Activated T-cell treated with anti-CD3 and anti-CD28 coated beads, Interleukin-2, amount 50 U/mL, for 1 hour (primary cell): ENCODE measurements at places on chromosomes 6 and 20.

DNA sequence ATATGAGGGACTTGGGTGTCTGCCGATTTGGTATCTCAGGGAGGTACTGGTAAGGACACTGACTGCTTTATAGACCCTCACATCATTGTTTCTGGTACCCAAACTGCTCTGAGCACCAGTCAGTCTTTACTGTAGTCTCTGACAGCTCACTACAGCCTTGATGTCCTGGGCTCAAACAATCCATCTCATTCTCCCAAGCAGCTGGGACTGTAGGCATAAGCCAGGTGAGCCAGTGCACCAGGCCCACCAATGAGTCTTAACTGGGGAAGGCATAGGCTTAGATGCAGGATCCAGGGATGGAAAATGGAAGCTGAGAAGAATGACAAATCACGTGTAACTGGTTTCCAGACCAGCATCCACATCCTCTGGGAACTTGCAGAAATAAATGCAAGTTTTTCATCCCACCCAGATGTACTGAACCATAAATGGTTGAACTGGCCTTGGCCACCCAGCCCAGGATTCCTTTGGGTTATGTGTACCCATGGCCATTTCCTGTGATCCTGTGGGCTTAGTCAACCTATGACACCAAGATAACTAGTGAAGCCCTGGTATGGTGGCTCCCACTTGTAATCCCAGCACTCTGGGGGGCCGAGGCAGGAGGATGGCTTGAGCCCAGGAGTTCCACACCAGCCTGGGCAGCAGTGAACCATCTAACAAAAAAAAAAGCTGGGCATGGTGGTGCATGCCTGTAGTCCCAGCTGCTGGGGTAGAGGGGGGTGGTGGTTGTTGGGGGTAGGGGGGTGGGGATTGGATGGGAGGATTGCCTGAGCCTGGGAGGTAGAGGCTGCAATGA is 5.8 kb downstream of the TUBB start:
- no peak for DNase-seq

DNA sequence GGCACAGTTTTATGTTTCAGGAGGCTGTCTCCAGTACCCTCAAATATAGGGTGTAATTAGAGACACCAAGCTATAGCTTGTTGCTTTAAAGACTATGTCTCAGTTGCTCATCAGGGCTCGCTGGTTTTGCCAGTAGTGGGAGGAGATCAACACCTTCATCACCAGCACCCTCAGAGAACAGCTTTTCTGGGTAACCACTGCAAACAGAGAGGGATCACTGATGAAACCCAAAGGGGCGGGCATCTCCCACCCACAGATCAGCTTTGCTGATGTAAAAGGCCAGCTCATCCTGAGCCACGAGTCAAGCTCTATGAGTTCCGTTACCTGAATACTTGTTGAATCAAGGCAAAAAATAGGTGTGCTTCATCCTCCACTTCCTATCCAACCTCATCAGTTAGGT is 187.7 kb downstream of the AIG1 start:
- no peak for DNase-seq

DNA sequence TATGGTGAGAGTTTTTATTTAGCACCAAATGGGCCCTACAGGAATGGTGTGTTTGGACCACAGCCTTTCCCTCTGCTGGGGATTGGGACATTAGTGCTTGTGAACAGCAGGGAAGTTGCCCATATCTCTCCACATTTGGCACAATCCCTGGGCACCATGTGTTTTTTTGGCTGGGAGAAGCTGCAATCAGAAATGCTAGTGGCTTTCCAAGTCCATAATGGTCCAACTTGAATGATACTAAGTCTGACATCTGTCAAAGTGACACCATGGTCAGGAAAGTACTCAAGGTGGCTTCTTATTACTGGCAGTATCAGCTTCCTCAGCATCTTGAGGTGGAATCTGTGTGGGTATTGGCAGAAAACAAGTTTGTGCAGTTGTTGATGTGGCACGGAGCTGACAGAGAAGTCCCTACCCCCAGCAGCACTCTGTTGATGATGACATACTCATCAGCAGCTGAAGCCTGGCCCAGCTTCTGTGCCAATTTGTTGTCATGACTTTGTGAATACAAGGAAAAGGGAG is 53.0 kb downstream of the SASH1 start:
- DNase-seq: no peak

GRCh38 chr6:20845592-20845991 is 311.3 kb downstream of the CDKAL1 start:
- no peak for DNase-seq

- DNase-seq: no peak
Observed at GRCh38 chr20:48986899-48987298, 59.2 kb upstream of the CSE1L start.

DNA sequence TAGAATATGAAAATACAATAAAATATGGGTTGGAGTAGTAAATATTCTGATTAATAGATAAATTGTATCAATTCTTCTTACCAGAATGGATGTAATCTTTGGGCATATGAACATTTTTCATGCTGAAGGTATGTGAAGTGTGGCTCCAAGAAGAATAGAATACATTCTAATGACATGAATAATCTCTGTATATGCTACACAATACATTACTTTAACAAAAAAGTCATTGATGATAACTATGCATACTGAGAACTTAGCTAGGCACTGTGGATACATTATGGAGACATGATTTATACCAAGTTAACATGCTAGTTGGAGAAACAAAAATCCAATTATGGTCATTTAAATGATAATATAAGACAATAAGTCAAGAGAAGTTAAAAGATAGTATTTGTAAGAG is 62.7 kb upstream of the HDAC2 start:
- DNase-seq: no peak

DNA sequence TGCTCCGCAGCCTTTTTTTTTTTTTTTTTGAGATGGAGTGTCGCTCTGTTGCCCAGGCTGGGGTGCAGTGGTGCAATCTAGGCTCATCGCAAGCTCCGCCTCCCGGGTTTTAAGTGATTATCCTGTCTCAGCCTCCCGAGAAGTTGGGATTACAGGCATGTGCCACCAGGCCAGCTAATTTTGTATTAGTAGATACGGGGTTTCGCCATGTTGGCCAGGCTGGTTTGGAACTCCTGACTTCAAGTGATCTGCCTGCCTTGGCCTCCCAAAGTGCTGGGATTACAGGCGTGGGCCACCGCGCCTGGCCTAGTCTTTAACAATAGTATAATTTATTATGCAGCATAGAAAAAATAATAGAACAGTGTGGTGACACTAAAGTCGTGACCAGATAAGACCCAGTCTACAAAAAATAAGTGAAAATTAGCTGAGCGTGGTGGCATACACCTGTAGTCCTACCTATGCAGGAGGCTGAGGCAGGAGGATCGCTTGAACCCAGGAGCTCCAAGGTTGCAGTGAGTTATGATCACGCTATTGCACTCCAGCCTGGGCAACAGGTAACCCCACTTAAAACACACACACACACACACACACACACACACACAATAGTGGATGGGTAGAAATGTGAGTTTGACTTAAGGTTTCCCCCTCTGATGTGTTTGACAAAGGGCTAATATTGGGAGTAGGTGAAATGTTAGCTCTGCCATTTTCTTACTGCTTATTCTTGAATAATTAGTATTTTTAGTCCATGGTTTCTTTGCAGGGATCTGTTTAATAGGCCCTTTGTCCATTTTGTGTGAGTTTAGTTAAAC is 6.5 kb downstream of the PIM1 start:
- DNase-seq: no peak

GRCh38 chr6:154197196-154197860 is 158.3 kb downstream of the OPRM1 start:
- no peak for DNase-seq

DNA sequence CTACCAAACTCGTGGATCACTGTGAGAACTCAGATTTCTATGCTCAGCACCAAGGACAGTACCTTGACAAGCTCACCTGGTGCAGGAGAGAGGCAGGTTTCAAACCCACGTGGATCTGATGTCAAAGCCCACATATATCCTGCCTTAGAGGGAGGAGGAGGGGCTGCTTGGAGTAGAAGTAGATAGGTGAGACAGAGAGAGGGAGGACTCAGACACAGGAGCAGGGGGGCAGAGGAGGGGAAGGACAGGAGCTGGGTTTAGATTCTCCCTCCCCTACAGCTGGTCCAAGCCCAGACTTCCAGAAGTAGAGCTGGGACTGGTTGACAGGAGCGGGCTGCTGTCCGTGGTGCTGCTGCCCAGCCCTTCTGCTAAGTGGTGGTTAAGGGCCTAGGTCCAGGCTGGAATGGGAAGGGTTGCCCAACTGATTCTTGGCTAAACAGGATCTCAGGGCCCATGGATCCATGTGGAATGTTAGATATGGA is 77.5 kb downstream of the CDH22 start:
- no peak for DNase-seq

GRCh38 chr6:28553986-28554881 is 28.6 kb downstream of the GPX5 start:
- DNase-seq: no peak

GRCh38 chr6:57257911-57258541 is 35.9 kb upstream of the RAB23 start:
- DNase-seq: no peak

GRCh38 chr20:49140834-49141233 is 47.3 kb downstream of the STAU1 start:
- DNase-seq: no peak

DNA sequence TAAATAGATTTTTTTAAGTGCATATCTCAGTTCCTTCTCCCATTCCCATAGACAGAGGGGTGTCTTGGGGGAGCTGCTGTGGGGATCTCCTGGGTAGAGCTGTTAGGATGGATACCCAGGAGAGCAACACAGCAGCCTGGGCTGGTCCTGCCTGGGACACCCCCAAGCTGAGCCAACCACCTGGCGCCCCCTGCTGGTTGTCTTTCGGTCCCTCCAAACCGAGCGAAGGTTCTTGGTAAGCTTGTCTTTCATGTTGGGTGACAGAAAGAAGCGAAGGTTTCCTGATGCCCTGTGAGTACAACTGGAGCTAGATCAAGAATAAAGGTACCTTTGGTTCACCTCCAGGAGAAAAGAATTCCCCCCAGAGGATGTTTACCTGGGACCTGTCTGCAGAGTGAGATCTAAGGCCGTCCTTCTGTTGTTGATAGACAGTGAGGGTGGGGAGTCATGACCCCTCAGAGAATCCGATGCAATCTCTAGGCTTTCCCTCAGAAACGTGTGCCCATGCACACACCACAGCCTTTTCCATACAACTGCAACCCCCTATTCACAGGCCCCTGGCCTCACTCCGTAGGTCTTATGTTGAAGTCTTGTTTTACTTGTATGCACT is 50.8 kb downstream of the SNX9 start:
- DNase-seq: peak; percentile 87

DNA sequence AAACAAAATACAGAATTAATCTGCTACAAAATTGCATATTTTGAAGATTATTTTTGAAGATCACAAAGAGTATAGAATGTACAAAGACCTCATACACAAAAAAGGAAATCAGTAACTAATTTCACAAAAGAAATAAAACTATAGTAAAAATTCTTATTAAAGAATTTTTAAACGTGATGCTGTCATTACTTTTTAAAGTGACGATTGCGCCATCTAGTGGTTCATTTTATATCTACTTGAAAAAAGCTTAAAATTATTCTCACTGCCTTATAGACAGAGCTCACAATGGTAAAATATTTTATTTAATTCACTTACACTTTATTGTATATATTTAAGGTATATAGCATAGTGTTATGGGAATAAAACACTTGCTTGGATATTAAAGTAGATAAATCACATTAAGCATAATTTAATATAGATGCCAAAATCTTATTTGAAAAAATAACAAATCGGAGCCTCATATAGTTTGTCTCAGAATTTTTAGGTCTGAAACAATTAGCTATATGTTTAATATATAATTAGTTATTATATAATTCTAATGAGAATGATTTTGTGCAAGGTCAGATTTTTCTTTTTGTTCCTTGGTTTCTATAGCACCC is 128.8 kb downstream of the PHF3 start:
- DNase-seq: no peak

DNA sequence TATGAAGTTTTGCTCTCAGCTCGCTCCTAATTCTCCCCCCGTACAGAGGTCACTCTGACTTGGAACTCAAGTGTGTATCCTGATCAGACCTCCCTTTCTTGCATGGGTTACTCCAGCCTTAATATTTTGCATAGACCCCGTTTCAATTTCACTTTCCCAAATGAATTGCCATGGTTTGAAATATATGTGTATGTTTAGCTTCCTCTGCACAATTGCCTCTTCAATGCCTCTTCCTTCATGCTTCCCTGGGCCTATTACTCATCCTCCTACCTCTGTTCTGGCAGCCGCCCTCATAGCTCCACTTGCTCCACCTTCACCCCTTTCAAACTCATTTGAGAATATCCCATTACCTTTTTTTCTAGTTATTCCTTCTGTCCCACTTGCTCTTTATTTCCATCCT is 90.0 kb upstream of the SAMD5 start:
- no peak for DNase-seq

- no peak for DNase-seq
Observed at GRCh38 chr6:48782225-48782624, 671.2 kb upstream of the PTCHD4 start.

DNA sequence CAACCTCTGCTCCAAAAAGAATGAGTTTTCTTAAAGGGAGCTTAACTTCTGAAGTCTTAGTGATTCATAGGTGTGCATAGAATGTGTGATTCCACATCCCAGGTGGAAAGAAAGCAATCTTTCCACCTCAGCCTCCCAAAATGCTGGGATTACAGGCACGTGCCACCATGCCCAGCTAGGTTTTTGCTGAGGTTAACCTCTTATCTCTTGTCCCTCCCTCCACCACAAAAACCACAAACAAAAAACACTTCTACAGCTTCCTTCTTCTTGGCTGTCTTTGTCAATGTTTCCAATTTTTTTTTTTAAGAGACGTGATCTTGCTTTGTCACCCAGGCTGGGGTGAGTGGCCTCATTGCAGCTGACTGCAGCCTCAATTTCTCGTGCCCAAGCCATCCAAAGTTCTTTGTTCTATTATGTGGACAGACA is 8.1 kb upstream of the CSE1L start:
- DNase-seq: peak; percentile 24

DNA sequence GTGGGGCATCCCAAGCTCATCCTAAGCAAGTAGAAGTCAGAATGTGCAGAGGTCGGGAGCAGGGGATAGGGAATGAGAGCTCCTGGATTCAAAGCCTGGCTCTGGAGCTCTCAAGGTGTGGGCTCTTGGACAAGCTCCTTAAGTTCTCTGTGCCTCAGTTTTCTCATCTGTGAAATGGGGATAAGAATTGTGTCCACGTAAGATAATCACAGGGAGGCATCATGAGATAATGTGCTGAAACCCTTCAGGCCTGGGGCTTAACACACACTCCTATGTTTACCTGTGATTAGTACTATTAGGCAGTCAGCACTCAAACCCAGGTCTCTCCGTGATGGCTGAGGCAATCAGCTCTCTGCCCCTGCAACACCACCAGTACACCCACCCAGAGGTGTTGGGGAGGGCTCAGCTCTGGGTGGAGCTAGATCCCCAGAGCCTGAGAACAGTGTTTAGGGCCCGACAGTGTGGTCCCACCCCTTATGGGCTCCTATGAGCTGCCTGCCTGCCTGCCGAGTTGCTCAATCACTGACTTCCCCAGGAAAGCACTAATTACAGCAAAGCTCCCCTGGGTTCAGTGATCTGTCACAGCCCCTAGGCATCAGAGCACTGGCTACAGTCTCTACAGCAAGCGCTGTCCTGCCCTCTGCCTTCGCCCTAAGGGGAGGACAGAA is 6.3 kb upstream of the SIRPA start:
- DNase-seq: no peak
